Activated T-helper 1 cell treated with anti-CD3 and anti-CD28 coated beads, Interleukin-12 subunit alpha, Interleukin-12 subunit beta, Interleukin-2, Interleukin-4 antibody, amounts not matched to agents 30 ng/mL and 10 ng/mL and 1 ng/mL, durations not matched to agents 14 hours and 24 hours and 36 hours (primary cell): ENCODE measurements at places on chromosomes 2 and 18. TPM values are rescaled to one million over a fixed set of nuclear protein-coding genes. Genes with fewer than 3 reads are reported as not detected.
A peak's percentile ranks its signal among the peaks of the same experiment; 100 is the strongest.

DNA sequence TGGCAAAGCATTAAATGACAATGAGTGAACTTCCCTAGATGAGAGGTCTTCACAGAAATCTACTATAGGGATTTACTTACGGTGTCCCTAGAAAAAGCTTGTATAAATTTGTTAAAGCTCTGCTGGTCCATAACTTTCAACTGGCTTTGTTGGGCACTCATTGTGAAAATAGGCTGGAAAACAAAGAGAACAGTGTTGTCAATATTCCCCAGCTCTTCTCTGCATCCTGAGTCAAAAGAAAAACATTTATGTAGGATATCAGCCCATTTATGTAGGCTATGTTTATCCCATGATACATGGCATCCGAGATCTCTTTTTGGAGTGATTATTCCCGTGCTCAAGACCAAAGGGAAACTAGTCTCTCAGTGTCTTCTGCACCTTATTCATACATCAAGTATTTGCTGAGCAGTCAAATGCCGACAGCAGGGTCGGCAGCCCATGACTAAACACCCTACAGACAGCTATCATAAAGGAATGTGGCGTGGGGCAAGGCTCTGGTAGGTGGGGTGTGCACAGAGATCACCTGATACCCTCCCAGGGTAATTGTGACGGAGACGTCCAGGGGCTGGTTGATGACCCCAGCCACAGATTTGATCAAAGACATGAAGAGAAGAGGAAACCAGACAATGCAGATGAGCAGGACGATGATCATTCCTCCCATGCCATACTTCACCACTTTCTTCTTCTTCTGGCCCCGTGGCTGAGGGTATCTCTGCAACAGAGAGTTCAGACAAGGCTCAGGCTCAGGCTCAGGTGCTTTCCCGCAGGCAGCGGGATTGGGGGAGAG lies 155.9 kb downstream of the NAPG start:
- DNase-seq = no peak

DNA sequence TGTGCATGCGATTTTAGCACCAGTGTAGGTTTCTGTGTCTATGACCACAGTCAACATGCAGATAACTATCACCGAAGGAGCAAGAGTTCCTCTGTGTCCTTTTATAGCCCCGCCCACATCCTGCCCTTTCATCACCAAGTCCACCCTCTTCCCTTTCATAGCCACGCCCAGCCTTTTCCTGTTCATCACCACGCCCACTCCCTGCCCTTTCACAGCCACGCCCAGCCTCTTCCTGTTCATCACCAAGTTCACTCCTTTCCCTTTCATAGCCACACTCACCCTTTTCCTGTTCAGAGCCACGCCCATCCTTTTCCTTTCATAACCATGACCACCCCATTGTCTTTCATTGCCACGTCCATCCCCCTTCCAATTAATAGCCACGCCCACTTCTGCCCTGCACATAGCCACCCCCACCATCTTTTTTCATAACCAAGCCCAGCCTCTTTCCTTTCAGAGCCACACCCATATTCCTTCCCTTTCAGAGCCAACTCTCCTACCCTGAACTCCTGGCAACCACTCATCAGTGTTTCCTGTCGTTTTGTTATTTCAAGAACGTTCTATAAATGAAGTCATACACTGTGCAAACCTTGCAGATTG lies 273.9 kb downstream of the MYT1L start:
- DNase-seq = peak; percentile 75

GRCh38 chr2:17101596-17101995 lies 416.6 kb downstream of the RAD51AP2 start:
- no peak for DNase-seq

Gene SLC38A11
- total RNA-seq = not detected in 2 replicates

Gene IL36RN
- total RNA-seq = not detected in 2 replicates

Gene CNTNAP5
- total RNA-seq = not detected in 2 replicates
